ENCODE measurements at places on chromosomes 12 and 14. TPM values are rescaled to one million over a fixed set of nuclear protein-coding genes. Genes with fewer than 3 reads are reported as not detected.

Gene HOXC12
- total RNA-seq, result not detected

Gene ACVRL1
- total RNA-seq, result not detected

DNA sequence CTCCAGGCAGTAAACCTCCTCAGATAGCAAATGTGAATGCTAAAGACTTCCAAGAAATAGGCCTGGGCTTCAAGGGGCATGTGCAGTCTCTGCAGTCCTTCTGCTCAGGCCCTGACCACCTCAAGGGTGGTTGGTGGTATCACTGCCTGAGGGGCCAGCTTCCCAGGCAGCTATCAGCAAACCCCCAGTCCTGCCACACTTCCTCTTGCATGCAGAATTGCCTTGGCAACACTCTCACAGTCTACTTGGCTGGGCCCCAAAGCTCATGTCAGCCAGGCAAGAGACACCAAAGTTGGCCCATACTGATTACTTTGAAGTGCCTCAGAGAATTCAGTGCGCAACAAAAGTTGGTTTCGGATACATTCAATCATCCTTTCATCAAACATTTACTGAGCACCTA, 3.5 kb upstream of the ASB8 start:
- no peak for DNase-seq
- no peak overlapping the region for H3K27ac ChIP-seq
- peaks cover 2% of the 10 kb centered on the region for H3K36me3 ChIP-seq
- H3K27me3 ChIP-seq, result peaks cover 12% of the 10 kb centered on the region
- peaks cover 25% of the 10 kb centered on the region for H3K4me1 ChIP-seq
- H3K4me3 ChIP-seq, result no peak overlapping the region

DNA sequence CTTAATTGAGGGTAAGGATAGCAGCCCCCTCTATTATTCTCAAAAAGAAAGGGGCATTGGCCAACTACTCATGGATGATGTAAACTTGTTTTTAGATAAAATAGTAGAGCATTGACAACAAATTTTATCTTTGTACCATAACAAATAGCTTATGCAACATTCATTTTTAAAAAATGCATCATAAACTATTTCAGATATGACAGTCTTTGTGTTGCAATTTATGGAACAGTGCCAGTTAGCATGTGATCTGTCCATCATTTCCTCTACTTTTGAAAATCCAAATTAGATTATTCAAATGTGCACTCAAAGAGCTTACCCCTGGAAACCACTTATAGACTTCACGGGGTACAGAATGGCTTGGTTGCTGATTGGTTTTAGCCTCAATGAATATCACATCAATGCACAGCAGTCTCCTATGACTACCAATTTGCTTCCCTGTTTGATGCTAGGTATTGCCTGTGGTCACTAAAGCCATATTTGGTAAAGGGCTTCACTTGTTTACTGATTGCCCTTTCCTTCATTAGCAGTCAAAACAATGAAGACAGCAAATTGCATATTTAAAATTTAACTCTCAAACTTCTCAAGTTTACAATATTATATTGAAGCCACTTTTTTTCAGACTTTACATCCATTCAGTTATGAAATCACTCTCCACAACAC, 274.9 kb upstream of the MGAT4C start:
- no peaks in the 10 kb centered on the region for H3K27me3 ChIP-seq
- no peaks in the 10 kb centered on the region for H3K4me1 ChIP-seq
- no peak overlapping the region for H3K27ac ChIP-seq
- H3K36me3 ChIP-seq, result no peaks in the 10 kb centered on the region
- DNase-seq, result no peak

GRCh38 chr14:34619471-34619870, 10.5 kb downstream of the SNX6 start:
- no peaks in the 10 kb centered on the region for H3K27me3 ChIP-seq
- H3K27ac ChIP-seq, result peak overlapping the region; percentile 5
- peaks cover 51% of the 10 kb centered on the region for H3K36me3 ChIP-seq
- no peak for DNase-seq
- no peak overlapping the region for H3K4me3 ChIP-seq

- H3K36me3 ChIP-seq, result peaks cover 69% of the 10 kb centered on the region
- no peak overlapping the region for H3K27ac ChIP-seq
- H3K4me1 ChIP-seq, result no peaks in the 10 kb centered on the region
- no peak overlapping the region for H3K4me3 ChIP-seq
- no peak for DNase-seq
These were observed 25.6 kb downstream of the FAM161B start for GRCh38 chr14:73924337-73924736.

Gene KRT5
- not detected for total RNA-seq

Gene EML5
- total RNA-seq, result 2.1 TPM

Gene ZNF385A
- 0.55 TPM for total RNA-seq
